Aorta (tissue), 5 donors: ENCODE measurements at places on chromosomes 7 and 10. TPM values are rescaled to one million over a fixed set of nuclear protein-coding genes. Genes with fewer than 3 reads are reported as not detected.
A peak's percentile ranks its signal among the peaks of the same experiment; 100 is the strongest.

KCP gene
- total RNA-seq: 6.1 TPM

TMEM139 gene
- 0.32 TPM for total RNA-seq

- no peak overlapping the region for H3K27ac ChIP-seq
- no peak overlapping the region for H3K4me3 ChIP-seq
- no peaks in the 10 kb centered on the region for H3K27me3 ChIP-seq
These were observed 8.3 kb downstream of the PCBD1 start for GRCh38 chr10:70880077-70880534.

- no peak for DNase-seq
- no peaks in the 10 kb centered on the region for H3K27me3 ChIP-seq
- no peak overlapping the region for H3K27ac ChIP-seq
- H3K36me3 ChIP-seq: no peaks in the 10 kb centered on the region
- H3K4me1 ChIP-seq: no peaks in the 10 kb centered on the region
These were observed 49.6 kb upstream of the GPR158 start for GRCh38 chr10:25125201-25125611.

DNA sequence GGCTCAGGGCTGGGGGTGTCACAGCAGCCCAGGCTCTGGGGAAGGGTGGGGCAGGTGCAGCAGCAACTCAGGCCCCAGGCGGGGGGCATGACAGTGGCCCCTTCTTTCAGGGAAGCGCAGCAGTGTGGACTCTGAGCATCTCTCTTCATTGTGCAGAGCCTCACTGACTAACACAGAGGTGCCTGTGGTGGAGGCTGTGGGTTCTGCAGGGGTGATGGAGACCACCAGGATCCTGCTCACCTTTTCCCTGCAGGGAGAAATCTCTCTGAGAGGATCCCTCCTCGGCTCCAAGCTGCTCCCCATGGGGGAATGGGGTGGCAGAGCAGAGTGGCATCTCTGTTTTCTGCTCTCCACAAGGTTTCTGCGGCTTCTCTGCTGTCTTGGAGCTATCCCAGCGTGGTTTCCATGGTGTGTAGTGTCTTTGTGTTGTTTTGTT is 37.8 kb upstream of the SHH start:
- no peak overlapping the region for H3K27ac ChIP-seq
- H3K36me3 ChIP-seq: no peaks in the 10 kb centered on the region
- H3K27me3 ChIP-seq: no peaks in the 10 kb centered on the region
- no peak for DNase-seq

- no peak overlapping the region for H3K4me3 ChIP-seq
- no peaks in the 10 kb centered on the region for H3K27me3 ChIP-seq
- peaks cover 3% of the 10 kb centered on the region for H3K36me3 ChIP-seq
- H3K27ac ChIP-seq: peak overlapping the region; percentile 67
These were observed 85.4 kb downstream of the ARID5B start for GRCh38 chr10:61986788-61987492.

GRCh38 chr7:77631820-77632219 is 64.4 kb upstream of the RSBN1L start:
- no peak overlapping the region for H3K27ac ChIP-seq
- H3K36me3 ChIP-seq: no peaks in the 10 kb centered on the region
- no peaks in the 10 kb centered on the region for H3K27me3 ChIP-seq
- H3K4me1 ChIP-seq: no peaks in the 10 kb centered on the region
- no peak for DNase-seq

GRCh38 chr10:69055241-69055640 is 32.7 kb upstream of the SRGN start:
- H3K36me3 ChIP-seq: no peaks in the 10 kb centered on the region
- no peak for DNase-seq
- H3K4me1 ChIP-seq: no peaks in the 10 kb centered on the region
- no peak overlapping the region for H3K27ac ChIP-seq
- no peak overlapping the region for H3K4me3 ChIP-seq

GRCh38 chr10:21318540-21319167 is 206.8 kb downstream of the SKIDA1 start:
- no peaks in the 10 kb centered on the region for H3K36me3 ChIP-seq
- H3K4me1 ChIP-seq: no peaks in the 10 kb centered on the region
- no peak for DNase-seq
- no peaks in the 10 kb centered on the region for H3K27me3 ChIP-seq
- no peak overlapping the region for H3K27ac ChIP-seq
